Activated T-cell treated with anti-CD3 and anti-CD28 coated beads, Interleukin-2, amount 50 U/mL, for 72 hours (primary cell): ENCODE measurements at places on chromosomes 7 and 10. TPM values are rescaled to one million over a fixed set of nuclear protein-coding genes. Genes with fewer than 3 reads are reported as not detected.

- no peaks in the 10 kb centered on the region for H3K4me1 ChIP-seq
- H3K27me3 ChIP-seq = no peaks in the 10 kb centered on the region
- no peak overlapping the region for H3K4me3 ChIP-seq
- H3K36me3 ChIP-seq = peaks cover 1% of the 10 kb centered on the region
Observed at GRCh38 chr7:81150951-81151361, 232.1 kb upstream of the SEMA3C start.

GRCh38 chr10:43220657-43221418 lies 46.0 kb downstream of the RASGEF1A start:
- H3K36me3 ChIP-seq = no peaks in the 10 kb centered on the region
- no peak overlapping the region for H3K27ac ChIP-seq
- no peak for DNase-seq
- peaks cover 16% of the 10 kb centered on the region for H3K4me1 ChIP-seq
- peaks cover 13% of the 10 kb centered on the region for H3K27me3 ChIP-seq

- no peak overlapping the region for H3K4me3 ChIP-seq
- H3K27ac ChIP-seq = no peak overlapping the region
- no peaks in the 10 kb centered on the region for H3K4me1 ChIP-seq
- no peaks in the 10 kb centered on the region for H3K36me3 ChIP-seq
Observed at GRCh38 chr10:103877861-103878260, 22.5 kb upstream of the SH3PXD2A start.

- H3K4me3 ChIP-seq = no peak overlapping the region
- no peak for DNase-seq
- H3K36me3 ChIP-seq = no peaks in the 10 kb centered on the region
- H3K4me1 ChIP-seq = no peaks in the 10 kb centered on the region
- peaks cover 11% of the 10 kb centered on the region for H3K27me3 ChIP-seq
Observed at GRCh38 chr7:32075612-32076011, 5.4 kb upstream of the PDE1C start.

GRCh38 chr7:16484453-16485158 lies 19.1 kb upstream of the SOSTDC1 start:
- H3K27ac ChIP-seq = no peak overlapping the region
- no peaks in the 10 kb centered on the region for H3K4me1 ChIP-seq
- no peak overlapping the region for H3K4me3 ChIP-seq
- no peak for DNase-seq
- no peaks in the 10 kb centered on the region for H3K27me3 ChIP-seq
- no peaks in the 10 kb centered on the region for H3K36me3 ChIP-seq

DNA sequence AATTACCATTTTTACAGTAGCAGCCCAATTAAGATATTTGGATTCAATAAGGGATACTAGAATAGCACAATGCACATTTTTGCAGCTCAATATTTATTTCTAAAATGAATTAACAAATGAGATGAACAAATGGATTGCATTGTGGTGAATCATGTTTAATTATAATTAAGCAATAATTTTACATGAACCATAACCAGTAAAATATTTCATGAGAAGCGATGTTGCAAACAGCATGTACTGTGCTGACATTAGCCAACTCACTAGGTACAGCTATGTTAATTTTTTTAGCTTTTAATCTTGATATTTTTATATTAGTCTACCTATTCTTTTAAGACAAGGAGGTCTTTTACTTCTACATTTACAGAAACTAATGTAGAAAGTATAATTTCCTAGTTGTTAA lies 399.1 kb upstream of the AKR1E2 start:
- no peak for DNase-seq
- H3K4me1 ChIP-seq = no peaks in the 10 kb centered on the region
- H3K36me3 ChIP-seq = no peaks in the 10 kb centered on the region
- H3K27ac ChIP-seq = no peak overlapping the region

DNA sequence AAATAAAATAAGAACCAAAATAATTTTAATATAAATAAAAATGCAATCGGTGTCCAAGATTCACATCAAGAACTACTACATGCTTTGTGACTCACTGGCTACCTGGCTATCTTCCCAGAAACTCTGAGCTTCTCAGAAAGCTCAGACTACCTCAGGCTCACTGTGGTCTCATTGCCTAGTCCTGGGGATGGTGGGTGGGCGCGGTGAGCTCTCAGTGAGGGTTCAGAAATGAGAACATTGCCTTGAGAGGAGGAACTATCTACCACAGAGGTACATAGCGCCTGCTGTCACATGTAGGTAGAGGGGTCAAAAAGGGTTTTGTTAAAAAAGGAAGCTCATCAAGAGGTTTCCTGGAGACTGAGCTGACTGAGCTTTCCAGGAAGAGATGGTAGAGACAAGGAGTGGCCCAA lies 108.0 kb downstream of the WDFY4 start:
- peaks cover 17% of the 10 kb centered on the region for H3K27me3 ChIP-seq
- no peak for DNase-seq
- H3K27ac ChIP-seq = no peak overlapping the region
- peaks cover 5% of the 10 kb centered on the region for H3K4me1 ChIP-seq
- no peak overlapping the region for H3K4me3 ChIP-seq

DNA sequence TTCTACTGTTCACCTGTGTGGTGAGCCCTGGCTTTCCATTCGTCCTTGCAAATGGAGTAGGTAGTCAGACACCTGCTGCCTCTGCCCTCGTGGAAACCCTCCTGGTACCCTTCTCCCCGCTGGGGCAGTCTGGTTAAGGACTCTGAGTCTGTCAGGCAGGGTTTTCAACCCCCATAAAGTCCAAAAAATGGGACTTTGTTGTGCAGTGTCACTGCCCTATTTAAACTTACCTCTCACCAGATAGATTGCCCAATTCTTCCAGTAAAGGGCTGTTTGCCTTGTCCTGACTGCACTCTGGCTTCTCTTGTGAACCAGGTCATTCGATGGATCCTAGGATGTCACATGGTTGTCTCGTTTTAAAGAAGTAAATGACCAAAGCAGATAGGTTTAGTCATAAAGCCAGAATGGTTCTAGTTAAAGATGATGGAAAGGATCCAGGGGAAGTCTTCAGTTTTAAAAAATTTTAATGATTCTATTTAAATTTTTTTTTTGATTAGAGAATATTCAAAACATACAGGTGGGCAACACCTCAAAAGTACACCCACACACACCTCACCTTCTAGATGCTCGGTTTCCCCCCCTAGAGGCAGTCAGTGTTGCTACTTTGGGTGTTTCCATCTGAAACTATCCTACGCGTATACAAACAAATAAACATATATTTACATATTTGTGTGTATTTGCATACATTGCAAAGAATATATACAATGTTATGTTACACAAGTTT lies 22.0 kb downstream of the TMEM176B start:
- H3K4me3 ChIP-seq = no peak overlapping the region
- H3K27me3 ChIP-seq = peaks cover 9% of the 10 kb centered on the region
- no peak overlapping the region for H3K27ac ChIP-seq
- DNase-seq = no peak
- H3K36me3 ChIP-seq = peaks cover 6% of the 10 kb centered on the region

The TMEM196 gene
- not detected for total RNA-seq

The HOXA10 gene
- total RNA-seq = 0.19 TPM

The PPP1R17 gene
- total RNA-seq = not detected
